ENCODE measurements at places on chromosomes 16 and 17. TPM values are rescaled to one million over a fixed set of nuclear protein-coding genes. Genes with fewer than 3 reads are reported as not detected.

The CNGB1 gene
- total RNA-seq = not detected

The KRT27 gene
- not detected for total RNA-seq

The CD300LF gene
- not detected for total RNA-seq

The PYY gene
- total RNA-seq = not detected

The AFMID gene
- 16.3 TPM for total RNA-seq

The MT1A gene
- total RNA-seq = 0.57 TPM

The MMP2 gene
- 0.23 TPM for total RNA-seq

The RTN4RL1 gene
- 0.61 TPM for total RNA-seq

The HIGD1B gene
- not detected for total RNA-seq

The IL17C gene
- total RNA-seq = 0.25 TPM

The AIPL1 gene
- not detected for total RNA-seq

The PRR11 gene
- 55.1 TPM for total RNA-seq

The KRTAP2-2 gene
- not detected for total RNA-seq

The IRF8 gene
- 5.1 TPM for total RNA-seq

The SLFN12 gene
- 12.5 TPM for total RNA-seq

The ETV4 gene
- 1.2 TPM for total RNA-seq

The NXN gene
- total RNA-seq = 1.0 TPM

The PRSS8 gene
- 0.18 TPM for total RNA-seq

The B4GALNT2 gene
- total RNA-seq = not detected

The PRSS33 gene
- total RNA-seq = not detected

The CD300A gene
- total RNA-seq = 36.5 TPM

The CRYBA1 gene
- not detected for total RNA-seq

The ANKRD11 gene
- total RNA-seq = 155 TPM

The CHST6 gene
- total RNA-seq = 0.05 TPM

The TK1 gene
- total RNA-seq = 78.0 TPM

The CACNG4 gene
- not detected for total RNA-seq

The SSTR5 gene
- total RNA-seq = not detected

The PABPN1L gene
- total RNA-seq = not detected

The C1QL1 gene
- 0.52 TPM for total RNA-seq

The UMOD gene
- not detected for total RNA-seq

The AOC3 gene
- total RNA-seq = 0.70 TPM

The LPCAT2 gene
- 12.5 TPM for total RNA-seq

The SLC22A31 gene
- 2.5 TPM for total RNA-seq

The EME1 gene
- total RNA-seq = 16.2 TPM

The LPO gene
- total RNA-seq = not detected

The PVALEF gene
- not detected for total RNA-seq

The CD300E gene
- total RNA-seq = not detected

The C17orf78 gene
- not detected for total RNA-seq

The ZG16 gene
- total RNA-seq = not detected

The ANKRD40CL gene
- total RNA-seq = not detected

The TP53TG3D gene
- total RNA-seq = not detected

The CCL17 gene
- not detected for total RNA-seq

The HES7 gene
- 0.61 TPM for total RNA-seq

The TP53TG3C gene
- total RNA-seq = not detected

The TEKT1 gene
- not detected for total RNA-seq

The OR1F1 gene
- not detected for total RNA-seq

The SLC38A8 gene
- not detected for total RNA-seq

The C17orf67 gene
- total RNA-seq = 3.2 TPM

The TM4SF5 gene
- total RNA-seq = not detected

The CETP gene
- not detected for total RNA-seq

The PIMREG gene
- total RNA-seq = 24.9 TPM

The APOH gene
- not detected for total RNA-seq

The TNFRSF12A gene
- total RNA-seq = 5.7 TPM

The FMNL1 gene
- total RNA-seq = 387 TPM
